ENCODE measurements at places on chromosomes 6 and 20. TPM values are rescaled to one million over a fixed set of nuclear protein-coding genes. Genes with fewer than 3 reads are reported as not detected.

The NR2E1 gene
- total RNA-seq: not detected

- DNase-seq: no peak
These were observed 253.6 kb upstream of the EXOC2 start for GRCh38 chr6:946546-946945.

The BPIFB2 gene
- not detected for total RNA-seq

- DNase-seq: no peak
These were observed 158.7 kb downstream of the RNGTT start for GRCh38 chr6:88804701-88805100.

GRCh38 chr6:90219209-90219985 is 77.2 kb downstream of the BACH2 start:
- peak; percentile 14 for DNase-seq

The WFDC2 gene
- 17.7 TPM for total RNA-seq

The RGS17 gene
- total RNA-seq: 1.3 TPM

- no peak for DNase-seq
These were observed 678.8 kb upstream of the MARCKS start for GRCh38 chr6:113178349-113178748.

GRCh38 chr6:161101517-161101916 is 109.9 kb downstream of the MAP3K4 start:
- DNase-seq: no peak

GRCh38 chr6:163327165-163327880 is 87.2 kb upstream of the QKI start:
- no peak for DNase-seq

GRCh38 chr6:16949716-16950115 is 152.1 kb upstream of the STMND1 start:
- DNase-seq: no peak

- no peak for DNase-seq
These were observed 253.6 kb downstream of the ANKRD60 start for GRCh38 chr20:57974863-57975262.

GRCh38 chr6:152142105-152142504 is 334.6 kb downstream of the ESR1 start:
- DNase-seq: no peak

DNA sequence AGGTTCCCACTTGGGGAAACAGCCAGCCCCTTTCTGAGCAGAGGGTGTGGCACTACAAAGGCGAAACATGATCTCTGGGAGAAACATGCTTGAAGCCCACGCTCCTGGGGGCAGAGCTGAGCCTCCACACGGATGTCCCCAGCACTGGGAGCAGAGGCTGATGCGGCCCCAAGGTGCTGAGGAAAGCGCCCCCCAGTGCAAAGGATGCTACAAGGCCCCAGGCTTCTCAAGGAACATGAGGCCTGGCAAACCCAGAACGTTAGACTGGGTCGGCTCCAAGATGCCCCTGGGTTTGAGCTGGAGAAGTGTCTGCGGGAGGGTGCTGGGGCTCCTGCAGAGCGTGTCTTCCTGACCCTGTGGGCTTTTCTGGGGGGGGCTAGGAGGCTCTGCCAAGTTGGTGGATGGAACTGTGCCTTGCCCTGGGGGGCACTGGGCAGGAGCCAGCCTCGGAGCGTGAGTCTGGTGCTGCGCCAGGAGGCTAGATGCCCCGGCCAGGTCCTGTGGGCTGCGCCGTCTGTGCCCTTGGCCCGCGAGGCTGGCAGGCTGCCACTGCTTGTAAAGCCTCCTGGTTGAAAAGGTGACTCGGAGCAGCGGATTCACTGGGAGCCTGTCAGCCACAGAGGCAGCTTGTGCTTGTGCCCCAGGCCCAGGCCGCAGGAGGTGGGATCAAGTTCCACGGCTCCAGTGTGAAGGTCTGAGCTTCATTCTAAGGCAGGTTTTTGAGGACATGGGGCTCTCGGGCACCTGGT is 8.1 kb downstream of the SYNJ2 start:
- DNase-seq: peak; percentile 83

The ZNF184 gene
- total RNA-seq: 2.5 TPM

DNA sequence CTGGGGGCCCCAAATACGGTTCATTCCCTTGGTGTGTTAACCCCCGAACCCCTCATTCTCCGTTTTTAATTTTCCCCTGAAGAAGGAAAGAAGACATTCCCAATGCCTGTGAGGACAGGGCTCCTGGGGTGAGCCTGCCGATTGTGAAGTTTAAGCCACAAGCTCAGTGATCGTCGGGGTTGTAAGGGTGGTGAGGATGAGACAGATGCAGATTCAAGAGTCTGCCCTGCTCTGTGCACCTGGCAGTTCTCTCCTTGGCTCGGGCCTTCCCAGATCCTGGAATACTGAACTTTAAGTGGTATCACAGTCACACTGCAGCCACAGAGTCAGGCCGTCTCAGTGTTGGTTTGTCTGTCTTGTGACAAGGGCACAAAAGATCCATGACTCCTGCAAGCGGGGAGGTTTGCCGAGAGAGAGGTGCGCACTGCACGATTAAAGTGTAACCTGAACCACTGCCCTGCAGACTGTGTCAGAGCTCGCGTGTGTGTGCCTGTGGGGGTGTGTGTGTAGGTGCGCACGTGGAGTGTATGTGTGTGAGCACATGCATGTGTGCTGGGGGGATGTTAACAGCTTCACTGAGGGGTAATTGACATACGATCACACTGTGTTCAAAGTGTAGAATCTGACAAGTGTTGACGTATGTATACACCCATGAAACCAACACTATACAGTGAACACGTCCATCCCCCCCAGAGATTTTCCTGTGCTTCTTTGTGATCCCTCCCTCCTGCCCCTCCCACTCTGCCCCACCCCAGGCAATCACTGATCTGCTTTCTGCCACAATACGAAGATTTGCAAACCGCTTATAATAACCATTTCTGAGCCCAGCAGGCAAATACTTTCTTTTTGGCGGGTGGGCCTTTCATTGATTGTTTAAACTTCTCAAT is 38.9 kb downstream of the RPP40 start:
- DNase-seq: no peak

DNA sequence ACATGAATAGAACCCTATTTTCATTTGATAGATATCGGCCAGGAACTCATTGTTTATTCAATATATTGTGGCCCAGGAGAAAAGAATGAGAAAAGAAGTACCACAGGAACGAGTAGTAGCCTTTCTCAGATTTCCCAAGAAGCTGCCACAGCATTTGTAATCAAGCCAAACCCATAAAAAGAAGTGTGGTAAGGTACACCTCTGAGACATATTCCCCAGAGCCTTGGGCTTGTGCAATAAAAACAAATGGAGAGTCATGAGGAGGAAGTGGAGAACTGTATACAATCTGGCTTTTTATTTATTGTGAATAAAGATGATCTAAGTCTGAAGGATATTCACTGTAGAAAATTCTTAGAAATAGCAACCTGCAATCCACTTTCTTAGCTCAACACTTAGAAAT is 36.7 kb downstream of the KIF6 start:
- DNase-seq: no peak
